Upper lobe of left lung (tissue), 6 donors: ENCODE measurements at places on chromosomes 6 and 20. TPM values are rescaled to one million over a fixed set of nuclear protein-coding genes. Genes with fewer than 3 reads are reported as not detected.

Gene C2
- total RNA-seq = 229 TPM

Gene MOCS1
- total RNA-seq = 49.2 TPM

DNA sequence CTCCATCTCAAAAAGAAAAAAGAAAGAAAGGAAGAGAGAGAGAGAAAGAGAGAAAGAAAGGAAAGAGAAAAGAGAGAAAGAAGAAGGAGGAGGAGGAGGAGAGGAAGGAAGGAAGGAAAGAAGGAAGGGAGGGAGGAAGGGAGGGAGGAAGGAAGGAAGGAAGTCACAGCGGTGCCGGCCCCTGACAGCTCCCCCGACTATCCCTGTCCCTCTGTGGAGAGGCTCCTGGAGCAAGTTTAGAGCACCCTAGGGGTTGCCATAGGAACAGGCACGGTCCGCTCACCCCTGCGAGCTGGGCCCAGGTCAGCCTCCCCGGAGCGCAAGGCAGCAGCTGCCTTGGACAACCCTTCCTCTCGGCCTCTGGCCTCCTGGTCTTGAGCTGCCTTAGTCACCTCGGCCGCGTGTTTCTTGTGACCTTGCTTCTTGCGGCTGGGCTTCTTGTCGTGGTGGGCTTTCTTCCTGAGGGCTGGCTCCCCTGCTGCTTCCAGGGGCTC, 6.8 kb downstream of the BNIP5 start:
- H3K36me3 ChIP-seq = no peaks in the 10 kb centered on the region
- H3K4me3 ChIP-seq = no peak overlapping the region
- no peaks in the 10 kb centered on the region for H3K27me3 ChIP-seq
- H3K27ac ChIP-seq = no peak overlapping the region
- no peak for DNase-seq

- H3K27me3 ChIP-seq = no peaks in the 10 kb centered on the region
- DNase-seq = no peak
- no peak overlapping the region for H3K27ac ChIP-seq
Observed at GRCh38 chr6:35248300-35248699, 11.2 kb upstream of the ZNF76 start.

DNA sequence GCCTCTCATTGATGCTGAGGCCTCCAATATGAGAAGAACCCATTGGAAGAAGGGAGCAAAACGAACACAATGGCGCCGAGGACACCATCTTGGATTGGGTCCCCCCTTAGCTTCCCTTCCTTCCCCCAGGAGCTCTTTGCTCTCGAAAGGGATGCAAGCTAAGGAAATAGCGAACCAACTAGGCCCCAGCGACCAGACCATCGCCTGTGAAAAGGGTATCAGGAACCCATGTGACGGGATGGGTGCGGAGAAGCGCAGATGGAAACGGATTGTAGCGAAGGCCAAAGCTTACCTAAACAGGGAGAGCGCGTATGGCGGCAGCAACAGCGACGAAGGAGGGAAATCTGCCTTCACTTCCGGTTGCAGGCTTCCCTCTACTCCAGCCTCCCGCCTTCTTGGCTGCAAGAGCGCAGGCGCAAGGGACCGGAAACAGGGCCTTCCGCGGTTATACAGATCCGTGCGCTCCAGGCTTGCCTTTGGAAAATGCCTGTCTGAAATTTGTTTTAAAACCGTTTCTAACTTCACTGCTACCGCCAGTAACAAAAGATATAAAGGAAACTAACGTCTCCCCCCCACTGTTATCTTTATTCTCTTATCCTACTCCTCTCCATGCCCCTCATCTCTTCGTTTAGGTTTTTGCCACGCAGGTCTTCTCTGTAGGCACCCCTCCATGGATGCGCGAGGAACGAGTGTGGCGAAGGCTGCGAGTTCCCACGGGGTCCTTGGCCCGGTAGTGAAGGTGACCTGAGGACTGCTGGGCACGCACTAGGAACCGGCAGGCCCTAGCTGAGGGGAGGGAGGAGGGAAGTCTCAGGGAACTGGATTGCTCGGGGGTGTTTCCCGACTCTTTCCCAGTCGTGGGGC, at the start of gene DDX39B:
Gene DDX39B, minus strand, starts transcription at position 346 of the 864 bp plus-strand sequence. CDS start 1,471 bp downstream, outside the sequence.
- H3K4me3 ChIP-seq = peak within 1 kb of the TSS; percentile 60
- H3K27me3 ChIP-seq = no peaks in the 10 kb centered on the region
- H3K36me3 ChIP-seq = peaks cover 32% of the 10 kb centered on the region
- H3K4me1 ChIP-seq = peaks cover 39% of the 10 kb centered on the region
- H3K27ac ChIP-seq = peak within 1 kb of the TSS; percentile 99

Gene ZCCHC3
- total RNA-seq = 18.5 TPM

GRCh38 chr6:119129968-119130484, 51.6 kb upstream of the FAM184A start:
- no peak overlapping the region for H3K4me3 ChIP-seq
- no peaks in the 10 kb centered on the region for H3K27me3 ChIP-seq
- peaks cover 15% of the 10 kb centered on the region for H3K4me1 ChIP-seq
- no peak overlapping the region for H3K27ac ChIP-seq
- DNase-seq = no peak

GRCh38 chr20:23197836-23198235, 111.7 kb upstream of the CD93 start:
- no peaks in the 10 kb centered on the region for H3K36me3 ChIP-seq
- H3K27me3 ChIP-seq = no peaks in the 10 kb centered on the region
- no peak overlapping the region for H3K27ac ChIP-seq

DNA sequence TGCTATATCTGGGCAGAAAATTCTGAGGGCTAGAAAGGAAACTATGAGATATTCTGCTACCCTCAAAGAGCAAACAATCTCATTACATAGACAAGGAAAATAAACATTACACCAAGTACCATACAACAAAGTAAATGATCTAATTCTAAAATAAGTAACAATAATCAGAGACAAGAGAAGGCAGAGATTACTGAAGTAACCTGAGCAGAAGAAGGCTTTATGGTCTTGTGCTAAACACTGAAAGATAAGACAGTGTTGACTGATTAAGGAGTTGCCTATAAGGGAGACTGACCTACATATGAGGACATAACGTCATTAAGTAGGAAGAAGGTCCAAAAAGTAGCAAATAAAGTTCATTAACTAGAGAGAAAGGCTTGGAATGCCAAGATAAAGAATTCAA, 134.2 kb downstream of the MTFR2 start:
- no peaks in the 10 kb centered on the region for H3K27me3 ChIP-seq
- H3K27ac ChIP-seq = no peak overlapping the region
- DNase-seq = no peak
- H3K4me3 ChIP-seq = no peak overlapping the region
- no peaks in the 10 kb centered on the region for H3K4me1 ChIP-seq

GRCh38 chr6:75090576-75090975, 115.3 kb downstream of the COL12A1 start:
- H3K36me3 ChIP-seq = no peaks in the 10 kb centered on the region
- no peak overlapping the region for H3K4me3 ChIP-seq
- no peak overlapping the region for H3K27ac ChIP-seq
- H3K27me3 ChIP-seq = no peaks in the 10 kb centered on the region
- no peaks in the 10 kb centered on the region for H3K4me1 ChIP-seq

DNA sequence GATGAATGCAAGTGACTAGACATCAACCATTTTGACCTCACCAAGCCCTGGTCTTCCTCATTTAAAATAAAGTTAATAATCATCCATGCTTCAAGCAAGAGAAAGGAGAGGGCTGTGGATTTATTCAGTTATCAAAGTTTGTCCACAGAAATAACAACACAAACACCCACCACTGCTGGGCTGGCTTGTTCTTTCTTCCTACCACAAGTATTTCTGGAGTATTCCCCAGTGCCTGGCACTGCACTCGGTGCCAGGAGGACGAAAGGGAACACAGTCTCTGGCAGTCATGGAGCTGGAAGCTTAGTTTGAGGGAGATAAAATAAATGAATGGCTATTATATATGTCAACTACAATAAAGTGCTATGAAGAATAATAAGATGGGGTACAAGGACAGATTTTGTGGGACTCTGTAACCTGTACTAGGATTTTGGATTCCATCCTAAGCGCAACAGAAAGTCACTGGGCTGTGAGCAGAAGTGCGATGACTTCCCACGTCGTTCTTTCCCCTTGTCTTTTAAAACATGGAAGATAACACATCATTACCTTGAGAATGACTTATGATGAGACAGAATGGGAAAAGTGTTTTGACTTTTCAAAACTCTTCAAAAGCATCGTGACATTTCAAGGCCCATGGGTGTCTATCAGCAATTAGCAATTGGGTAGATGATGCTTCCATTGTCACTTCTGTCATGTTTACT, 74.5 kb upstream of the TRAF3IP2 start:
- H3K36me3 ChIP-seq = no peaks in the 10 kb centered on the region
- H3K4me3 ChIP-seq = no peak overlapping the region
- DNase-seq = no peak
- H3K27me3 ChIP-seq = no peaks in the 10 kb centered on the region
- H3K27ac ChIP-seq = no peak overlapping the region
- peaks cover 14% of the 10 kb centered on the region for H3K4me1 ChIP-seq

DNA sequence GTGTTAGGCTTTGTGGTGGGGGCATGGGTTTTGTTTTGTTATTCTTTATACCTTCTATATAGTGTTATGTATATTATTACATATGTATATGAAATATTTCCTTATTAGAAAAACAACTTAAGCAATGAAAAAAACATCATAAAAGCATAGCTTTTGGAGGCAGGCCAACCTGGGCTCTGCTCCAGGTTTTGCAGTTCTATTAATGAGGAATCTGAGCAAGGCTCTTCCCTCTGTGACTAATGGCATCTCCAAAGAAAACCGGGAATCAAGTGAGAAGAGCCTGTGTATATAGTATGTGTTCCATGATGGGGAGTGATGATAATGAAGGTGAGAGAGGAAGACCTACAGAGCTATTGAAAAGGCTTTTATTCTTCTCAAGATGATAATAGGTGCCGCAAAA, 291.1 kb downstream of the CLIC5 start:
- no peaks in the 10 kb centered on the region for H3K4me1 ChIP-seq
- DNase-seq = no peak
- no peaks in the 10 kb centered on the region for H3K27me3 ChIP-seq
- H3K27ac ChIP-seq = no peak overlapping the region
- no peak overlapping the region for H3K4me3 ChIP-seq
- no peaks in the 10 kb centered on the region for H3K36me3 ChIP-seq

- H3K36me3 ChIP-seq = peaks cover 4% of the 10 kb centered on the region
- H3K27ac ChIP-seq = no peak overlapping the region
- H3K4me1 ChIP-seq = peaks cover 15% of the 10 kb centered on the region
- DNase-seq = no peak
Observed at GRCh38 chr6:24780206-24780605, 5.5 kb downstream of the GMNN start.

DNA sequence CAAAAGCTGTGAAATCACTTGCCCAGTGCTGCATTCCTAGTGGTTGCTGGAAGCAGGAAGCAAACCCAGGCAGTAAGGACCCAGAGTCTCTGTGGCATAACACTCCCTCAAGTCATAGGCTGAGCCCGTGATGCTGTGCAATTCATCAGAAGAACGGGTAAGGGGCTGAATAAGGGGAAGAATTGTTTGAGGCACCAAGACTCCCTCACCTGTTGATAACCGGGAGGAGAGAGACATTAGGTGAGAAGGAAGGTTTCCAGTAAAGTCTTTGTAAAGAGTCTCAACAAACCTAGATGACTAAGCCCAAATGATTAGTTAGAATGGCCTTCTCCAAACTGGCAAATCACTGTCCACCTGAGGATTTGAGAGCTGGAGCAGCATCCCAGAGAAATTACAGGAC, 18.3 kb downstream of the ENPP3 start:
- H3K36me3 ChIP-seq = no peaks in the 10 kb centered on the region
- no peak for DNase-seq
- no peak overlapping the region for H3K27ac ChIP-seq
- no peaks in the 10 kb centered on the region for H3K27me3 ChIP-seq

- H3K4me3 ChIP-seq = no peak overlapping the region
- no peaks in the 10 kb centered on the region for H3K27me3 ChIP-seq
- H3K36me3 ChIP-seq = no peaks in the 10 kb centered on the region
- no peak for DNase-seq
- H3K4me1 ChIP-seq = no peaks in the 10 kb centered on the region
- H3K27ac ChIP-seq = no peak overlapping the region
Observed at GRCh38 chr6:140671926-140672325, 1297.5 kb upstream of the CITED2 start.

Gene SAMD10
- 3.6 TPM for total RNA-seq

Gene CD93
- 63.5 TPM for total RNA-seq

- H3K36me3 ChIP-seq = no peaks in the 10 kb centered on the region
- no peak for DNase-seq
- no peaks in the 10 kb centered on the region for H3K4me1 ChIP-seq
- H3K27me3 ChIP-seq = no peaks in the 10 kb centered on the region
- no peak overlapping the region for H3K27ac ChIP-seq
Observed at GRCh38 chr6:125489579-125490285, 188.0 kb upstream of the HDDC2 start.

GRCh38 chr20:39563349-39563748, 601.2 kb downstream of the DHX35 start:
- no peaks in the 10 kb centered on the region for H3K36me3 ChIP-seq
- no peak overlapping the region for H3K4me3 ChIP-seq
- no peaks in the 10 kb centered on the region for H3K4me1 ChIP-seq
- no peak overlapping the region for H3K27ac ChIP-seq
- no peak for DNase-seq

Gene FABP7
- not detected for total RNA-seq

- H3K4me1 ChIP-seq = peaks cover 8% of the 10 kb centered on the region
- H3K27me3 ChIP-seq = no peaks in the 10 kb centered on the region
- H3K4me3 ChIP-seq = no peak overlapping the region
- no peaks in the 10 kb centered on the region for H3K36me3 ChIP-seq
- no peak overlapping the region for H3K27ac ChIP-seq
Observed at GRCh38 chr6:143612186-143612585, 65.6 kb upstream of the PHACTR2 start.
